NCI-H1105 (cell line): ENCODE measurements at places on chromosomes 12 and 14.

DNA sequence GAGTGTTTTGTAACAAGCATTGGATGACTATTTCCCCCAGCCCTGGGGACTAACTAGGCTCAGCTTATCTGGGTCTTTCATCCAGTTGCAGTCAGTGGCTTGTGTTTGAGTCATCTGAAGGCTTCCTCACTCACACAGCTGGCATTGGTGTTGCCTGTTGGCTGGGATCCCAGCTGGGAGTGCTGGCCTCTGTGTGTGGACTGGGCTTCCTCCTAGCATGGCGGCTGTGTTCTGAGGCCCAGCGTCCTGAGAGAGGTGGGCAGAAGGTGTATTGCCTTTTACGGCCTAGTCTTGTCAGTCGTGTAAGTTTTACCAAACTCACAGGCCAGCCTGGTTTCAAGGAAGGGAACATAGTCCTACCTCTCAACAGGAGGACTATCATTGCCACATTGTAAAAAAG, 28.3 kb upstream of the PPP2R5C start:
- no peak for DNase-seq

DNA sequence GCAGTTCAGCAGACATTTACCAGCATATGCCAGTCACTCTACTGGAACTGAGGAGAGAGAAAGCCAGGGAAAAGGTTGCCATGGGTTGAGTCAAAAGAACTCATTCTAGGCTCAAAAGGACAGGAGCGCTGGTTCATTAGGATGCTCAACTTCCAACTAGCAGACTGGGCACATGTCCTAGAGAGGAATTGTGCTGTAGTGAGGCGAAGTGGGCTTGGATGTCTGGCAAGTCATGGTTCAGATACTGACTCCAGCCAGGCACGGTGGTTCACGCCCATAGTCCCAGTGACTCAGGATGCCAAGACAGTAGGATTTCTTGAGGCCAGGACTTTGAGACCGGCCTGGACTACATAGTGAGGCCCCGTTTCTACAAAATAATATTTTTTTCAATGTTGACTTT, 281.5 kb downstream of the CACNA1C start:
- no peak for DNase-seq

DNA sequence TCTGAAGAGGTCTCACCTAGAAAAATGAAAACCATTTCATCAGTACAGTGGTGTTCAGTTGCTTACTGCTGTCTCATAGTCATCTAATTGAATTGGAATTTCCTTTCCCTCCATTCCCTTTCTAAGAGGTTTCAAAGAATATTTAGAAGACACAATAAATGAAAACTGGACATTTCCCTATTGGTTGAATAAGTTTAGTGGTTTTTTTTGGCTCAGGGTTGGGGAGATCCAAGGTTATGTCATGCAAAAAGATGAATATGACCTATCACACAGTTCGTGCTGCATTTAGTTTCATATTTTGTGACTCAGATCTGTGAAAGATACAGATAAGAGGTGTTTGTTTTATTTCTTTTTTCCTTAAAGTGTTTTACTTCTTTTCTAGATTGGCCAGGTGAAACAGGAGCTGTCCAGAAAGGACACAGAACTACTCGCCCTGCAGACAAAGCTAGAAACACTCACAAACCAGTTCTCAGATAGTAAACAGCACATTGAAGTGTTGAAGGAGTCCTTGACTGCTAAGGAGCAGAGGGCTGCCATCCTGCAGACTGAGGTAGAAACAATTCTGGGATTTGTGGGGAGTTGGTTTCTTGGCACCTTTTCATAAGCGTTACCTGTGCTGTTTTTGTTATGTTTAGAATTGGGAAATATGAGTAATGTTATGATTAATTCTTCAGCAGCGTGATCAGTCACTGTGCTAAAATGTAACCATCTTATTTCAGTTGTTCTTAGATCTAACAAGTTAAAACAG, 124.6 kb downstream of the ERC1 start:
- no peak for DNase-seq

GRCh38 chr14:68573126-68573525, 219.7 kb downstream of the ZFP36L1 start:
- DNase-seq: no peak

DNA sequence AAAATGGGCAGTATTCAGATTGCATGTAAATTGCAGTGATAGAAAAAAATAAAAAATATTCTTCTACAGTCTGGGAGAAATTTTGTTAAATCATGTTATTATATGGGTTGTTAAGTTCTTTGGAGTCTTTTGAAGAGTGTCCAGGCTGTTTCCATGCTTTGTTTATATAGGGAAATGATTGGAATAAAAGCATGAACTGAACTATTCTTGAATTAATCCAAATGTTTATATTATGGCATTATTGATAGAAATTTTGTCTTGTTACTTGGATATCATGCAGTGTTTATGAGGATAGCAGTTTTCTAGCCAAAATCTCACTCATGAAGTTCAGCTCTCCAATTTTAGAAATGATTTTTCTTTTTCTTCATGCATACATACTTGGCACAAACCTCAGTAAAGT, 108.2 kb upstream of the NAV3 start:
- DNase-seq: no peak

- no peak for DNase-seq
Measured at GRCh38 chr14:65962952-65963351, 523.2 kb upstream of the CCDC196 start.

- no peak for DNase-seq
Measured at GRCh38 chr14:66351310-66351709, 134.9 kb upstream of the CCDC196 start.

- DNase-seq: no peak
Measured at GRCh38 chr12:123494124-123494851, 36.3 kb downstream of the SNRNP35 start.

DNA sequence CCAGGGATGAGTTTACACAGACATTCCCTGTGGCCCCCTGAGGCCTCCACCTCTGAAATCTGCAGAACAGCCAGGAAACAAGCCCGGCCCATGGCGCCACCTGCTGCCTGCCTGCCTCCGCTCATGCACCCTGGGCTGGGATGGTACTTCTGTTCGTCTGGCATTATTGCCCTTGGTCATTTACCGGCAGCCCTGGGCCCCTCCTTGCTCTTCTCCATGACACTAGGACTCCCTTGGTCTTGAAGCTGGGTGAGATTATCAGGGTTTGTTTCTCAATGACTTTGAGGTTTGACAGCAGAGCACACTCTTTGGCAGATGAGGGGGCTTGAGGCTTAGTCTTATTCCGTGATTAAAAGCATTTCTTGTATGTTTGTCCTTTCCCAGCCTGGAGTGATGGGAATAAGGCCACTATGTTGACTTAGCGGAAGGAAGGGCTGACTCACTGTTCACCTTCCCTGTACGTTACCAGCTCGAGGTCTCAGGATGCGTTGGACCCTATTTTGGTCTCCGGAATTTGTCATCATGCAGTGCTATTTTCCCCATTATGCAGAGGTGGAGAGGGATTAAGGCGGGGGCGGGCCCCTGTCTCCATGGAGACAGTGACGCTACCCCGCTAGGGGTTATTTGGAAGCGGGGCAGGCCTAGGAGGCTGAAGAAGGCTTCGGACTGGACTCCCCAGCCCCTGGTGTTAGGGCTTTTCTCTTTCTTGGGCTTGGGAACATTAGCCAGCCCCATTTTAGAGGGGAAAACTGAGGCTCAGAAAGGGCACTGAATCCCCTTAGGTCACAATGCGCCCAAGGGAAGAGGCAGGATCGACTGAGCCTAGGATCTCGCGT, 706 bp upstream of the PEX5 start:
- DNase-seq: peak; percentile 65

GRCh38 chr12:25372969-25373817, 122.5 kb upstream of the KRAS start:
- DNase-seq: no peak

GRCh38 chr14:36817071-36817930, 155.6 kb downstream of the PAX9 start:
- no peak for DNase-seq

- no peak for DNase-seq
Measured at GRCh38 chr12:93308281-93308680, 69.4 kb upstream of the NUDT4 start.

- peak; percentile 30 for DNase-seq
Measured at GRCh38 chr12:57621497-57622292, 10.5 kb downstream of the ARHGEF25 start.

DNA sequence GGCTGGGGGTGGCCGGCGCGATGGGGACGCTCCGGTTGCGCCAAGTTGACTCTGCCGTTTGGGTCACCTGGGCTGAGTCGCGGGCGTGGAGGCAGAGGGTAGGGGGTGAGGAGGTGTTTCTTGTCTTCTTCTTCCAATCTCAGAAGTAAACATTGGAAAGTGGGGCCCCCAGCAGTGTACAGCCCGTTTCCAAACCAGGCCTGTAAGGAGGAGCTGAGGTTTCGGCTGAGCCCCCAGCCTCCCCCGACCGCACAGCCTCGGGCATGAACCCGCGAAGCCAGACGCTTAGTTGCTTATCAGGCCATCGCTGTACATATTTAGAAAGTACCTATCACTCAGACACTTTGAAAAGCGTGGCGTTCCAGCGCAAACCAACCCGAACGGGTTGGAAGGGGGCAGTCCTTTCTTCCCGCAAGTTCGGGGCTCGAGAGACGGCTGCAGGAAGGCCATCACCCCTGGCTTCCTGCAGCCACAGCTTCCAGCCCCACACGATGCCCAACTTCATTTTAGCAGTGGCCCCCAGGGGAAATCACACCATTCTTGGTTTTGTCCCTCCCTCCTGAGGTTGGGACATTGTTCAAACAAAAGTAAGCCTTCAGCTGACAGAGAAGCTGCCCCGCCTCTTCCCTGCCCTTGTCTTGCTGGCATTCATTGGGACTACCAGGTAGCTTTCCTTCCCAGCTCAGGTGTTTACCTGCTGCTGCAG, 164.1 kb downstream of the ZFP36L1 start:
- DNase-seq: no peak

DNA sequence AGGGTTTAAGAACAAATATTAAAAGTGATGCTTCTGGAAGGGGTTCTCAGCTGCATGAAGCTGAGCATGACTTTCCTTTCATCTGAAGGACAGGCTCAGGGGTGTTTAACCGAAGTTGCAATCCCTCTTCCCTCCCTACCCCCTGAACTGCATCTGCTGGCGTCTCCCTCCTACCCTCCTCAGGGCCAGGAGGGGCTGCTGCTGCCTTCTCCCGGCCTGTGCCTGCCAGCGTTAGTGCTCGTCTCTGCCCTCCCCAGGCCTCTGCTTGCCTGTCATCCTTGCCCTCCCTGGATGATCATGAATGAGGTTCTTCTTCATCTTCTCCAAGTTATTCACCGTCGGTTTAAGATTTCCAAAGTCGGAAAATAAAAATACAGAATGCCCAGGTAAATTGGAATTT, 12.2 kb downstream of the SMOC1 start:
- DNase-seq: no peak

DNA sequence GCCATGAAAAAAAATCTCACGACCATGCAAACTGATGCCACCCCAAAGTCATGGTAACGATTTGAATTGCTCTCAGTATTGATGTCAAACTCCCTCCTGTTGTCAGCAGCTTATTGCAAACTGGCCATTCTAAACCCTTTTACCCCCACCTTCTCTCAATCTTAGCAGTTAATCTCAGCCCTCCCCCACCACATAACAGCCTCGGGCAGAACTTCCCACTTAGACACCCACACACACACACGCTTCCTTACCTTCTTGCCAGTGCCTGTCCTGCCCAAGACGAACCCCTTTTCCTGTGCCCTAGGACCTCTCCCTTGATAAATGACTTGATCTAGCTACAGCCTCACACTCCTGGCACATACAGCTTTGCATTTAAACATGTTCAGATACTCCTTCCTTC, 56.6 kb downstream of the GPATCH2L start:
- DNase-seq: no peak

DNA sequence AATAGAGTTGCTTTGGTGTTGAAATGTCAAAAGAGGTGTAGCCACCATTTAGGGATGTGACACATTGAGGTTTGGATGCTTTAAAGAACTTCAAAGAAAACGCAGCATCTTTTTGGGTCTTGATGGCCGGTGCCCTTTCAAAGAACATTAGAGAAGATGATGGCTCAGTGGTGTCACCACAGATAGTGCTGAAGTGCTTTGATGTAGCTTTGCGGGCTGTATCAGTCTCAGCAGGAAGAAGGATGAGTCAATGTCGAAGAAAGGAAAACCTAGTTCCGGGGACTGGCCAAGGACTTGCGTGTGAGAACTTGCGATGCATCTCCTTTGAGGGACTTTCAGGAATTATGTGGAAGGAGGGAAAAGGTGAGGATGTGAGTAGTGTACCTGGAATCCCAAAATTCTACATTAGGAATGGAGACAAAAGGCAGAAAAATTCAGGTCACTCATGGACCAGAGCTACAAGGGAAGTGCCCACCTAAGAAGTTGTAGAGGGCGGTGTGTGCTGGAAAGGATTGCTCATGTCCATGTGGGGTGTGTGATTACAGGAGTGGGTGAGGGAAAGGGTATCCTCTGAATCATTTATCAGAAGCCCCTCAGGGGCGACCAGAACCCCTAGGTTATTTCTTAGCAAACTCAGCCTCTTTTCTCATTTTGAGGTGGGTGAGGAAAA, 39.7 kb upstream of the GZMB start:
- DNase-seq: no peak

GRCh38 chr14:58296726-58297125, 1.6 kb upstream of the ARID4A start:
- DNase-seq: no peak

DNA sequence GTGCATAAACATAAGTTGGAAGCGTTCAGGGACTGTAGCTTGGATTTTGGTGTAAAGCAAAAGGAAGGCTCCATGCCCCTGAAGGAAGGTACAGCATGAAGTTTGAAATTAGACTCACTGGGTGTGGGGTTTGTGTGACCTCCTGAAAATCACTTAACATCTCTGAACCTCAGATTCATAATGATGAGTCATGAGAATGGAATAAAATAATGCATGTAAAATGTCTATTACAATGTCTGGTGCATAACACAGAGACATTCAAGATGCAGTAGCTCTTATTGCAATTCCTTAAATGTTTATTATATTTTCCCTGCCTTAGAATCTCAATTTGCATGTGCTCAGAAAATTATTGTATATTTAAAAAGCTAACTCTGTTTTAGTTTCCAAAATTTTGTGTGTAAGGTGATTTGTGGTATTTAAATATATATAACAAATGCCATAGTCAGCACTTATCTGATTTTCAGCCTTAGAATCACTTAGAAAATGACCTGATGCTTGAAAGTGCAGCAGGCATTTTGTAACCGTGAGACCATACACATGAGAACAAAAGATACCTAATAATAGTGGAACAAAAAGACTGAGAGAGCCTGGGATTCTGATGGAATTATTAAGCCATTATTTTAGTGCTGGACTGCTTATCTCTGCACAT, 66.3 kb downstream of the E2F7 start:
- no peak for DNase-seq

DNA sequence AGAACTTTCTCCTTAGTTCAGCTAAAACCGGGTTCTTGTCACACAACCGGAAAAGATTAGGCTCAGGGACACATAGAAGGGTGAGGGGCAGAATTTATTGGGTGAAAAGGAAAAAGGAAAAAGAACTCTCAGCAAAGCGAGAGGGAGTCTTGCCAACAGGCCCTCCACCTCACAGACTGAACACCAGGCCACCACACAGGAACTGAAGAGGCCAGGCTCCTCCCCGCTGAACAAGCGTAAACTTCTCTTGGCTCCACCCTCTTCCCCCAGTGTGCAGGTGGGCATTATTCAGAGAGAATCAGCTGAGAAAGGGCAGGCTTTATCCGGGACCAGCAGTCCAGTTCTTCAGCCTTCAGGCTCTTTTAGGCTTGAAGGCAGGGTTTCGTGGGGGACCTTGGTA, 125.6 kb upstream of the FGD4 start:
- no peak for DNase-seq
